ENCODE measurements at places on chromosomes 2 and 18.

- DNase-seq = no peak
Observed at GRCh38 chr2:33477473-33478468, 1.3 kb downstream of the RASGRP3 start.

DNA sequence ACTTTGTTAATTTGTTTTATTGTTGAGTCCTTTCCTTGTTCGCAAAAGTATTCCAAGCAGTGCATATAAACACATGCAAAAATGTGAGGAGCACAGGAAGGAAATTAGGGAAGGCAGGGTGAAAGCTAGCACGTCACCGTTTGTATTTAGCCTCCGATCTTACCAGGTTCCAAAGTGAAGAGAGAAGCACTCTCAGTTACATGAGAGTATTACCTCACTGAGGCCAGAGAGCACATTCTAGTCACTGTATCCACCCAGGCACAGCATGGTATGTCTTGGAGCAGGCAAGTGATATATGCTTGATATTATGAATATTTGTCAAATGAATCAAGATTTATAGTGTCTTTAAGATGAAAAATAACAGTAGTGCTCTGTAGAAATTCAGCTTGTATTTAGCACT lies 6.5 kb upstream of the TMEM182 start:
- DNase-seq = no peak

- DNase-seq = no peak
Observed at GRCh38 chr2:185640588-185640987, 98.0 kb upstream of the FSIP2 start.

GRCh38 chr2:214104967-214105366 lies 305.9 kb upstream of the VWC2L start:
- DNase-seq = no peak

GRCh38 chr2:29528371-29528770 lies 393.0 kb downstream of the ALK start:
- DNase-seq = no peak

DNA sequence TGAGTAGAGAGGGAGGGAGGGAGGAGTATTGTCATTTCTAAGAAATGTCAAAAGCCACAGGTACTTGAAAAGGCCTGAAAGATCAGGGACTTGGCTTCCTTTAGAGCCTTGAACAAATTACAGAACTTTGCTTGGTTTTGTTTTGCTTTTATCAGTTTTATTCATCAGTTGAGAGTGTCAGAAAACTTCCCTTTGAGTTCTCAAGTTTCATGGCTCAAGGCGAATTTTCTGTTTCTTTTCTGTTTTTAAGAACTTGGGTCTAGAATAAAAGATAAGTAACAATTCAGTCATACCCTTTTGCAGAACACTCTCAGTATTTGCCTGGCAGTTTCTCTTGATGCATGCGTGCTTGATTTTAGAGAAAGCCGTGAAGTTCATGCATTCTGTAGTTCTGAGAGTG lies 531.9 kb downstream of the PARD3B start:
- no peak for DNase-seq

DNA sequence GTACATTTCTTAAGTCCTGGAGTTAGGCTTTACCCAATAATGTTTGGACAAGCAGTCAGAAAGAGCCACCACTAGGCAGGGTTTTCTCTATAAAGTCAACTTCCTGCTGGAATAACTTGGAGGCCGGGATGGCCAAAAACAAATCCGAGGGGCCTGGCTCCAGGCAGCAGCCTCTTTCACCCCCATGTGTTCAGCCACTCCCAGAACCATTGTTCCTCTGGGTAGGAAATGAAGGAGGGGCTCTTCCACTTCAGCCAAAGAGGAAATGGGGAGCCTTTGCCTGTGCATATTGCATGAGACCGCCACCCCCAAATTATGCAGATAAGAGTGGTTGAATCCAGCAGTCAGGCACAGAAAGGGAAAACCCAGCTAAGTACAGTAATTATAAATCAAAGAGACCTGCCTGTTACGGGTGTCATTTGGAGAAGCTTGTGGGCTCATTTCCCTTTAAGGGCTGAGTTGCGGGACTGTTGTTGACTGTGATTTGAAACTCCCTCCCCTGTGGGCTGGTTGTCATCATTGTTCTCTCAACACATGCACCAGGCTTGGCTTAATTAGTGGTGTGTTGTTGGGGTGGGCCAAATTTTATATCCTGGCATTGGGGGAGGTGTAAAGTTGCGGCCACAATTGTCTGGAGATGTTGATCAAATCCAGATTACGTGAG lies 212.8 kb upstream of the SOX11 start:
- DNase-seq = no peak

GRCh38 chr2:130830538-130830937 lies 6.2 kb upstream of the ARHGEF4 start:
- DNase-seq = no peak

- no peak for DNase-seq
Observed at GRCh38 chr2:143575340-143575739, 446.1 kb downstream of the ARHGAP15 start.
